Naive thymus-derived CD4-positive, alpha-beta T cell (primary cell): ENCODE measurements at places on chromosomes 13 and 19.
A peak's percentile ranks its signal among the peaks of the same experiment; 100 is the strongest.

DNA sequence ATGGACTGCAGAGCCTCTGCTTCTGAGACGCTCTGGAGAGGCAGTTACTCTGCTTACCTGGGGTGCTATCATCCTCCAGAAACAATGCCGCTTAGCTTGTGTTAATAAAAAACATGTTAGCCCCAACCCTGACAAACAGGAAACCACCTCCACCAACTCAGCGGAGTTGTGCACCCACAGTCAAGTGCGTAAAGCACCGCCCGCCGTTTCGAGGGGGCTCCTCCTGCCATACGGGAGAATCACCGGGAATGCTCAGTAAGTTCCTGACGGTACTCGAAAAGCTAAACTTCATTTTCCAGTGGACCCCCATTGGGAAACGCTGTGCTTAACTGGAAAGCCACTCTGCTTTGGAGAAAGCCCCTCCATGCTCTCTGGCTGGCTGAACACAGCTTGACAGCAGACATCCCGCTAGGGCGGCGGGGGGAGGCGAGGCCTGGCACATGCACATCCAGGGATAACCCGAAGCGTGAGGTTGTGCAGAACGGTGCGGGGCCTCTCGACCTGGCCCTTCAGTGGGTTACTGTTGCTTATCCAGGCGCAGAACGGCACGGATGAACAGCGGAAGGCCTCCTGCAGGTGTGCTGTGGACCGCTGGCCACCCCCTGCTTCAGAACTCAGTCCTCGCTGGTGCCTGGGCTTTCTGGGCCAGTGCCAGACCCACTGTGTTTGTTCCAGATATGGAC is 17.1 kb downstream of the GAS6 start:
- DNase-seq, result no peak

- DNase-seq, result no peak
Observed at GRCh38 chr19:50703915-50704796, 15.4 kb downstream of the SHANK1 start.

GRCh38 chr19:55398200-55398925 is 9.2 kb downstream of the UBE2S start:
- no peak for DNase-seq

- peak; percentile 40 for DNase-seq
Observed at GRCh38 chr19:41376241-41376997, at the start of gene TMEM91. Gene TMEM91, plus strand, starts transcription at chr19:41376533. Its CDS starts 1,777 bp downstream, at chr19:41378310.

GRCh38 chr19:35040826-35041547 is 534 bp upstream of the HPN start:
- DNase-seq, result no peak

DNA sequence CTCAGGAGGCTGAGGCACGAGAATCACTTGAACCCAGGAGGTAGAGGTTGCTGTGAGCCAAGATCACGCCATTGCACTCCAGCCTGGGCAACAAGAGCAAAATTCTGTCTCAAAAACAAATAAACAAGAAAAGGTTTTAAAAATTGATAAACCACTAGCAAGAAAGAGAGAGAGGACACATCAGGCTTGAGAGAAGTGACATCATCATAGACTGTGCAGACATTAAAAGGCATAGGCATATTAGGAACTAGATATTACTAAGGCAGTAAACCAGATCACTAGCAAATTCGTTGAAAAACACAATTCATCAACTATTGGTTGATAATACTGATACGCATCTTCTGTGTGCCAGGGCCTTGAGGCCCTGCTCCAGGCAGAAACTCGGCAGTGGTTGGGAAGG is 7.7 kb downstream of the A1BG start:
- DNase-seq, result no peak

GRCh38 chr19:49579947-49580263 is 451 bp downstream of the NOSIP start:
- DNase-seq, result no peak

GRCh38 chr19:57075801-57076492 is 43.8 kb upstream of the USP29 start:
- DNase-seq, result no peak

DNA sequence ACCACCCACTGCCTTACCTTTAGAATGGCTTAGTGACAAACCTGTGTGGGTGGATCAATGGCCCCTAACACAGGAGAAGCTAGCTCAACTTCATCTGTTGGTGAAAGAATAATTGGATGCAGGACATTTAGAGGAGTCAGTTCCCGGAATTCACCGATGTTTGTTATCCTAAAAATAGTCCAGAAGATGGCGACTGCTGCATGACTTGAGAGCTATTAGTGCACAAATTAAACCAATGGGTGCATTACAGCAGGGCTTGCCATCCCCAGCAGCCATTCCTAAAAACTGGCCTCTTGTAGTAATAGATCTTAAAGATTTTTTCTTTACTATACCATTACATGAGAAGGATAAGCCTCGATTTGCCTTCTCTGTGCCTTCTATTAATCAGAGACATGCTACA is 46.8 kb upstream of the ZNF726 start:
- no peak for DNase-seq

GRCh38 chr13:70430256-70430655 is 322.0 kb upstream of the KLHL1 start:
- DNase-seq, result no peak

DNA sequence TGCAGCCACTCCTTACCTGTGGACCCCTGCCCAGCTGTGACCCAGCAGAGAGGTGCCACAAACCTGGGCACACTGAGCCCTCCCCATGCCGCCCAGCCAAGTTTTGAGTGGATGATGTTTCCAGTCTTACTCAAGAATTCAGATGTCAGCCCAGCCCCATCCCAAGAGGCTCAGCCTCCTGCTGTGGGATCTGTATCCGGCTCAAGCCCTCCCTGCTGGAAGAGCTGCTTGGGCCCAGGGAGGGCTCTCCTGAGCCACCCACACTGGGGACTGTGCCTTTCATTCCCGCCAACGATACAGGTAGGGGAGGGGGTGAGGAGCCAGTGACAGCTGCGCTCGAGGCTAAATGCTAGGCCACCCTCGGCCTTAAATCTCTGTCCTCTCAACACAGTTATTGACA is 5.9 kb upstream of the SLC7A9 start:
- no peak for DNase-seq

DNA sequence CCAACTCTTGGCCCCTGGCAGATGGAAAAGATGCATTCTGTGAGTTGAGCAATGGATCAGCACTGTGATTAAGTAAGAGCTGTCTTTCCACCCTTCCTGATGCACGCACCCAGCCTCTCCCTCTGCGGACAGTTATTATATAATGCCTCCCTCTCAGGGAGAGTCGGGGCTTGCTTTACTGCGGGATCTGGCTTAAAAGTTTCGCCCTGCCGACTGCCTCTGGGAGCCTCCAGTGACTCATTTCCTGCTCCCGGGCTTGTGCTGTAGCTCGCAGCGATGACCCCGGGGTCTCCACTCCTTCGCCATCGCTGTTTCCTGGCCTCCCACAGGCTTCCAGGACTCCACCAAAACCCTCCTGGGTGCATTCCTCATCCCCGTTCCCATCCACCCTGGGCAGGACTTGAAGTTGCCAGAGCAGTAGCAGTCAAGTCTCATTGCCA is 107.4 kb upstream of the SLC7A1 start:
- no peak for DNase-seq
